GM20000 (cell line): ENCODE measurements at places on chromosomes 6 and 20.

GRCh38 chr6:8110725-8111124 lies 8.4 kb upstream of the EEF1E1 start:
- DNase-seq: no peak

- peak; percentile 54 for DNase-seq
These were observed 55.1 kb downstream of the STAU1 start for GRCh38 chr20:49132995-49133478.

GRCh38 chr6:11522812-11523605 lies 14.5 kb upstream of the TMEM170B start:
- no peak for DNase-seq

GRCh38 chr6:110859335-110859792 lies 15.2 kb upstream of the AMD1 start:
- peak; percentile 53 for DNase-seq

- DNase-seq: no peak
These were observed 4.1 kb downstream of the FAM210B start for GRCh38 chr20:56362833-56363413.

- DNase-seq: no peak
These were observed 36.8 kb upstream of the PRND start for GRCh38 chr20:4684837-4685413.

DNA sequence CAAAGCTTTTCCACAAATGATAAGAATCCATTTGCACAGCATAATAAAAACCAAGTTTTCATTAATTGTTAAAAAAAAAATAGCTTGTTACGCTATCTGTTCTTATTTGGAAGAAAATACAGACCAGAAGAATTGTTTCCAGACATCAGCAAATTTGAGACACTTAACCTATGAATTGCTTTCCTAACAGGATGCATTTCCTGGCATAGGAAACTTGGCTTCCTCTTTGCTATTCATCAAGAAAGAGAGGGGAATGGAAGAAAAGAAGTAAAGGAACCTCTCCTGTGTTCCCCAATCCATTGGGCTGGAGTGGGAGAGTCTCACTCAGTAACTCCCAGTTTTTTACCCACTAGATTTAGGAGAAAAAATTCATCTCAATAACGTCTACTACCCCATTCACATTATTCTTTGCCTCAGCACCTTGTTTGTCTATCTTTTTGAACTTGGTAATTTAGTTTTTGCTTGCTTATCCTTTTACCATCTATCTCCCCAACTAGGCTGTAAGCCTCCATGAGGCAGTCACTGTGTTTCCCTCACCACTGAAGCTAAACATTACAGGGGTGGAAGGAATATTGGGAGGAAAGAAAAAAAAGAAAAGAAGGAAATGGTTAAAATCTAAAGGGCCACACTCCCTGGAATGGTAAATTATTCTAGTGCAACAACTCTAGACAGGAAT lies 150.3 kb downstream of the COL21A1 start:
- no peak for DNase-seq

GRCh38 chr20:58870293-58871014 lies 17.9 kb downstream of the GNAS start:
- DNase-seq: peak; percentile 73

DNA sequence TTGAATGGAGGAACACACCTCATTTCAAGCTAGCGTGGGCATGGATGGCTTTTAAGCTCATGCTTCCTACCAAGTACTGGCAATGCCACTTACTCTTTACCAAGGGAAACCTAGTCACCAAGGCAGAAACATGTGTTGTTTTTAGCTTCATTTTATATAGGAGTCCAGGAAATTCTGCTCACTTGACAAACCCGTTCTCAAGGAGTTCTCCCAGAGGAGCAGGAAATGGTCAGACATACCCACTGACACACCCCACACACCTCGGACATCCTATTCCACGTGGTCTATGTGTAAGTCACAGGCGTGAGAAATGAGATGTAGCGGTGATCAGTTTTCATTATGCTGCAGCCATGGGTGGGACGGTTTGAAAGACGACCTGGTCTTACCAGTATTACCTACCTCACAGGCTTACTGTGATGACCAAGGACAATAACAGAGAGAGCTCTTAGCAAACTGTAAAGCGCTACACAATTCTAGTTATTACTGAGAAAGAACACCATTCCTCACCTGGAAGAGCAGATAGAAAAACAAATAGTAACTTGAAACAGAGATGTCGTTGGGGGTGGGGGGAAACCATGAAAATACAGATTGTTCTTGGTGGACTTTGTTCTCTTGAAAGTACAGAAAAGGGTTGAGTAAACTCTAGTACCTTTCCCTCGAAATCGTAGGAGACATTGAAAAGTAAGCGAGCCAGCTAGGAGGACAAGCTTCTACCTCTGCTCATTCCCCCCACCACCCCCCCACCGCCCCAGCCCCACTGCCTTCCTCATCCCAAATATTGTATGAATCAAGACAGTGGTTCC lies 1.7 kb downstream of the CNKSR3 start:
- DNase-seq: no peak

GRCh38 chr6:41836022-41836659 lies 48.6 kb downstream of the TOMM6 start:
- peak; percentile 19 for DNase-seq

DNA sequence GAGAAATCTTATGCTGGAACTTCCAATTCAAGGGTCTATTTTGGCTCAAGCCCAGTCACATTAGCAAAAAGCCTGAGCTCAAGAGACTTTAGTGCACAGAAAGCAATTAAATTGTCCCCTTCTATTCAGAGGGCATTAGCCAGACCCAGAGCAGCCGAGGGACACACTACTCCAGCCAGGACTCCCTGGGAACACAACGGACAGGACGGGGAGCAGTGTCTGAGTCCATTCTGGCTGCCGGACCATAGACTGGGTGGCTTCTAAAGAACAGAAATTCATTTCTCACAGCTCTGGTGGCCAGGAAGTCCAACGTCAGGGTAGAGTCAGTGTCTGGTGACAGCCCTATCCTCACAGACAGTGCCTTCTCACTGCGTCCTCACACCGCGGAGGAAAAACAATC lies 78.4 kb downstream of the PRND start:
- DNase-seq: no peak

DNA sequence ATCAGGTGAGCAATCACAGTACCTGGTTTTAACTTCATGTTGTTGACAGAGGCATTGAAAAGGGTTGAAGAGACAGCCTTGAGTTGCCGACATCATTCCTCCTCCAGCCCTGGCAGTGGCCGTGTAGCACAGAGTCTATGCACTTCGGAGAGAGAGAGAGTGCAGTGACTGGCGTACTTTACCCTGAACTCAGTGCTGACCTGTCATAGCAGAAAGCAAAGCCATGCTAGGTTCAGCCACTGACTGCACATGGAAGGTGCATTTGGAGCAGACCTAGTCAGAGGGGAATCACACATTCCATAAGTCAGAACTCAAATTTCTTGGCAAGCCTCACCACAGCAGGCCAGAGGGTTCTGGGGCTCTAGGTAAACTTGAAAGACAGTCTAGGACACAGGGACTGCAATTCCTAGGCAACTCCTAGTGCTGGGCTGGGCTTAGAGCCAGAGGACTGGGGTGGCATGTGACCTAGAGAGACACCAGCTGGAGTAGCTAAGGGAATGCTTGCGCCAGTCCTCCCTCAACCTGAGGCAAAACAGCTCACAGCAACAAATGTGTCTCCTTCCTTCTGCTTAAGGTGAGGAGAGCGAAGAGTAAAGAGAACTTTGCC lies 69.1 kb downstream of the ELOVL4 start:
- DNase-seq: no peak

GRCh38 chr20:34639755-34640222 lies 37.1 kb downstream of the PIGU start:
- DNase-seq: no peak

GRCh38 chr6:165841153-165841558 lies 178.1 kb upstream of the PDE10A start:
- DNase-seq: no peak

DNA sequence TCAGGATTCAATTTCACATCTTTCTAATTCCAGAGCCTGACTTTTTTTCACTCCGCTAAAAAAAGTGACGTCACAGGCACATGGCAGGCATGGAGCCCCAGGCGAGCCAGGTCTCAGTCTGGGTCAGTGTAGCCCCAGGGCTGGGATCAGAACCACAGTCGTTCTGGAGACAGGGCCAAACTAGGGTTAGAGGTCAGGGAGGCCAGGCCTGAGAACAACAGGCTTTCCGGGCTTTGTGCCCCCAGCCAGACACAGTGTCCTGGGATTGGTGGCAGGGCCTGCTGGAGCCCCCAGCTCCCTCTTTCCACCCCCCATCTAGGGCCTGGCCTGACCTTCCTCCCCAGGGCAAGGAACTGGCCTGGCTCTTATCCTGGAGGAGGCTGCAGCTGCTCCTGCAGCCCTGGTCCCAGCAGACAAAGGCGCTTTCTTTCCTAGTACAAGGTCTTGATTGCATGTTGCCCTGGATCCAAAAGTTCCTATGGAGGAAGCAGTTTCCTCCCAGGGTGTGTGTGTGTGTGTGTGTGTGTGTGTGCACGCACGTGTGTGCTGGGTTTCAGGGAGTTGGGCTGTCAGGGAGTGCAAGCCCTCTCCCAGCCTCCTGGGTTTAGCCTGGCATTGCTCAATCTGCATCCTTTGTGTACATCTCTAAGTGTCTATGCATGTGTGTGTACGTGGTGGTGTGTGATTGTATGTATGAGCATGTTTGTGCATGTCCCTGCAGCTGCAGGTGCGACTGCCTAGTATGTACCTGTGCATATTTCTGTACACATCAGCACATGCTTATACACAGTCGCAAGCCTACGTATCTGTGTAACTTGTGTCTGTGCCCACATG lies 26.5 kb upstream of the EMILIN3 start:
- no peak for DNase-seq

- DNase-seq: no peak
These were observed 20.1 kb upstream of the RNGTT start for GRCh38 chr6:88983532-88983931.

DNA sequence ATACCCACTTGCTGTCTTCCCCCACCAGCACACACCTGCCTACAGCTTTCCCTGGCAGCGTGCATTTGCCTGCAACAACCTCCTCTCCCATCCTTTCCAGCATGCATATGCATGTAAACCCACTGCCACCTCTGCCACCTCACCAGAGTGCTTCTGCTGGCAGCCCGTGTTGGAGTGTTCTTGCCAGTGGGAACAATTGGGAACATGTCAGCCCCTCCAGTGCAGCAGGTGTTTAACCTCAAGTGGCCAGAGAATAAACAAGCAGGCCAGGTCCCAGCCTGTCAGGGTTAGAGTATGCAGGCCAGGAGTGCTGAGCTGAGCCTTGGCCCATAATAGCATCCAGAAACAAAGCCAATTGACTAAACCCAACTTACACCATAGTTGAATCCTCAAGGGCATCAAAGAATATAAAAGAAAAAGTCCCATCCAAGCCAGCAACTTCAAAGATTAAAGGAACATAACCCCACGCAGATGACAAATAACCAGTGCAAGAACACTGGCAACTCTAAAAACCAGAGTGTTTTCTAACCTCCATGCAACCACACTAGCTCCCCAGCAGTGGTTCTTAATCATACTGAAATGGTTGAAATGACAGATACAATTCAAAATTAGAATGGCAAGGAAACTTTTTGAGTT lies 1212.1 kb upstream of the CITED2 start:
- DNase-seq: peak; percentile 12

DNA sequence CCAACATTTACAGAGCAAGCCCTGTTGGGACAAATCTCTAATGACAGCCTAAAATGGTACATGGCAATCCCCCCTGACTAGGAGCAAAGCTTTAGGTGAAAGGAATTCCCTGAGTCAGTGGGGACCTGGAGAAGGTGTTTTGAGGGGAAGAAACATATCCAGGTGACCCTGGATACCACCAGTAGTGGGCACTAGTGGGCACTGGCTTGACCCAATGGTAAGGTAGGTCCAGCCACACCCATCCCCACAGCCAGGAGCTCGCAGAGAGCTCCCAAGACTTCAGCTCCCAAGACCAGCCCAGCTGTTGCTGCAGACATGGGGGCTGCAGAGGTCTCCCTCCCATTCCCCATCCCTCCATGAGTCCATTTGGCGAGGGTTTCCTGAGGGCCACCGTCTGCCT lies 19.5 kb downstream of the GRM4 start:
- DNase-seq: no peak

- DNase-seq: no peak
These were observed 99.8 kb upstream of the PTPN1 start for GRCh38 chr20:50410343-50410742.
